ENCODE measurements at places on chromosomes 6 and 20.

DNA sequence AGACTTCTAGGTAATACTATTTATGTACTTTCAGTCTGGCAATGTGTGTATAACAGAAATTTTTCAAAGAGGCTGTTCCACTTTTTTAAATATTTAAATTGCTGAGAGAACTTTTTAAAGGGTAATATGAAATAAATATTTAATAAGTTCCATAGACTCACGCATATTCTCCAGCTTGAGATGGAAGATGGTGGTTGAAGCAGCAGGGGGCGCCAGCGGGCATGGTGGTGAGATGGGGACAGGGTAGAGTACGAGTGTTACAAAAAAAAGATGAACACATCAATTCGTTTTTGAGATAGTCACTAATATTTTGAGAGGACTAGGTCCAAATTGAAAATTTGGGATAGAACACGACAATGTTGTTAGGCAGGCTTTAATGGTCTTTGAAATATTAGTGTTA is 68.4 kb downstream of the RSPO3 start:
- no peak for DNase-seq

DNA sequence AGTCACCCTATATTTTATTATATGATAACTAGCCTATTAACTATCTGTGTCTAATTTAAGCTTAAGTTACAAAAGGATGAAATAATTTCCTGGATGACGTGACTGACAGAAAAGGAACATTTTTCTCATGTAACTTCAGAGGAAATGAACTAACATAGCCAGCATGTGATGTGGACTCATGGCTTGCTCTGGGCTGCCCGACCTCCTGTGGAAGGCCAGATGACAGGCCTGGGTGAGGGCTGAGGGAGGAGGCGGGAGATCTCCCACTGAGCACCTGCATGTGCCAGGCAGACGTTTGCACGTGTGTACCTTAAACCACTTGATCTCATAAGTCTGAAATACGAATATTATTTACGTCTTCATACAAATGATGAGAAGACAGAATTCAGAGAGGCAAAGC is 321.1 kb downstream of the SYNE1 start:
- no peak for DNase-seq

- DNase-seq: no peak
Observed at GRCh38 chr20:51570739-51571459, 28.4 kb upstream of the NFATC2 start.

DNA sequence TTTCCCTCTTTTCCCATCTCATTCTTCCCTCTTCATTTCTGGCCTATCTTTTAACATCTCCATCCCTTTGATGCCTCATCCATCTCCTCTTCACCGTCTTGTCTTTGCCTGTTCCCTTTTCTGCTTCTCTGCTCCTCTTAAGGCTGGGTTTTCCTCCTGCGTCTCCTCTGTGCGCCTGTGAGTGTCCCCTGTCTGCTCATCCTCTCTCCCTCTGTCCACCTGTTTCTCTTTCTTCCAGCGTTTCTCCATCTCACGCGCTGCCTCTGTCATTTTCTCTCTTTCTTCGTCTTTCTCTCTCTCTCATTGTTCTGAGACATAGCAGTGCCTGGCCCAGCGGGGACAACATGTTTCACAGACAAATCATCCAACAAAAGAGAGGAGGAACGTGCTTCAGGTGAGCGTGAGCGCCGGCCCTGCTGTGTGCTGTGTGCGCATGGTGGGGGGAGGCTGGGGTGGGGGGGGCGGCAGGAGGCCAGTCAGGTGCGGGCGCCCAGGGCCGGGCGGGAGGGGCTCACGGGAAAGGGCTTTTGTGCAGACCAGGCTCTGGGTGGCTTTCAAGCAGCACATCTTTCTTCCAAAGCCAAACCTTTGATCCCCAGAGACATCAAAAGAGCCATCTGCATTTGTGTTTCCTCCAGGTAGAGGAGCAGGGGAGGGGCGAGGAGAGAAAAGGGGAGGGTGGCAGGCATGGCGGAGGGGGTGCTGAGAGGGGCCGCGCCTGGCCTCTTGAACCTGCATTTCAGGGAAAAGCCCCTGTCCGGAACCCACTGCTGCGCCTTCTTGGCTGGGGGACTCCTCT is 121.3 kb downstream of the VEGFA start:
- no peak for DNase-seq

- DNase-seq: no peak
Observed at GRCh38 chr6:150813993-150814359, 51.5 kb upstream of the MTHFD1L start.

DNA sequence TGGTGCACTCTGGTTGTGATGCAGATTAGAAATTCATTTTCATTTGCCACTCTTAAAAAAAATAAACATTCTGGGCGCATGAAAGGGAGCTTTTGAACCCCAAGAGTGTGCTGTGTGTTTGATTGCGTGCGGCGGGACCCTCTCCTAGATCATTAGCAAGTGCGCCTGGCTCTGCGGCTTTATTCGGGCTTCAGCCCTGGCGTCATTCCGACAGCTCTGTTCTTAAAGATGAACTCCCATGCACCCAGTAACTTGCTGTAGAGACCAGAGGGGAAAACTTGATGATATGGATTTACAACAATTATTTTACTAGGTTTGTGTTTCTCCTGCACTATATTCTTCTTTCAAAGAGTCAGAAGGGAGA is 48.9 kb upstream of the ARMC2 start:
- DNase-seq: no peak

- no peak for DNase-seq
Observed at GRCh38 chr20:55166063-55166462, 690.7 kb downstream of the DOK5 start.

DNA sequence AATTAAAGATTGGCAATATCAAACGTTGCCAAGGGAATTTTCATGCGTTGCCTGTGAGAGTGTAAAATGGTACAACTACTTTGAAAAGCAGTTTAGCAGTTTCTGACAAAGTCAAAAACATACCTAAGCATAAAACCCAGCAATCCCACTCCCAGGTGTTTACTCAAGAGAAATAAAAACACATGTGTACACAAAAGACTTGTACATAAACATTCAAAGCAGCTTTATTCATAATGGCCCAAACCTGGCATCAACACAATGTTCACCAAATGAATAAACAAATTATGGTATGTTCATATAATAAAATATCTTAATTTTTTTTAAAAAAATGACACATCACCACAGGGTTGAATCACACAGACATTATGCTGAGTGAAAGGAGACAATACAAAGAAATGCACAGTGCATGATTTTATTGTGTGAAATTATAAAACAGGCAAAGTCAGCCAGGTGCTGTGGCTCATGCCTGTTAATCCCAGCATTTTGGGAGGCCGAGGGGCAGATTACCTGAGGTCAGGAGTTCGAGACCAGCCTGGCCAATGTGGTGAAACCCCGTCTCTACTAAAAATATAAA is 240.4 kb upstream of the MARCKS start:
- DNase-seq: no peak

GRCh38 chr6:36018339-36018738 is 6.1 kb downstream of the SLC26A8 start:
- DNase-seq: no peak

GRCh38 chr6:6724539-6725467 is 136.3 kb downstream of the LY86 start:
- peak; percentile 59 for DNase-seq

GRCh38 chr6:154352898-154353585 is 3.6 kb downstream of the IPCEF1 start:
- DNase-seq: no peak

- no peak for DNase-seq
Observed at GRCh38 chr20:50019466-50020256, 36.9 kb downstream of the SNAI1 start.

DNA sequence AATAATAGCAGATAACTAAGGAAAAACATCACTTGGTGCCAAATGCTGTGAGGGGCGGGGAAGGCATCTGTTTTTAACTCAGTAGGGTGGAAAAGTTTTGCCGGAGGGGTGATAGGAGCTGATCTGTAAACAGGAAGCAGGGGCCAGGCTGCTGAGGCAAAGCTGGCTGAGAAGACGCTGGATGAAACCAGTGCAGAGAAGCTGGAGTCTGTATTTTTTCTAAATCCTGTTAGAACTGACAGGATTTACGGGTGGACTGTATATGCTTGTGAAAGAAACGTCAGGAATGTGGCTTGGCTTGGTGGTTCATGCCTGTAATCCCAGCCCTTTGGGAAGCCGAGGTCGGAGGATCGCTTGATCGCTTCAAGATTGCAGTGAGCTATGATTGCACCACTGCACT is 5.6 kb downstream of the PCMTD2 start:
- DNase-seq: peak; percentile 78

DNA sequence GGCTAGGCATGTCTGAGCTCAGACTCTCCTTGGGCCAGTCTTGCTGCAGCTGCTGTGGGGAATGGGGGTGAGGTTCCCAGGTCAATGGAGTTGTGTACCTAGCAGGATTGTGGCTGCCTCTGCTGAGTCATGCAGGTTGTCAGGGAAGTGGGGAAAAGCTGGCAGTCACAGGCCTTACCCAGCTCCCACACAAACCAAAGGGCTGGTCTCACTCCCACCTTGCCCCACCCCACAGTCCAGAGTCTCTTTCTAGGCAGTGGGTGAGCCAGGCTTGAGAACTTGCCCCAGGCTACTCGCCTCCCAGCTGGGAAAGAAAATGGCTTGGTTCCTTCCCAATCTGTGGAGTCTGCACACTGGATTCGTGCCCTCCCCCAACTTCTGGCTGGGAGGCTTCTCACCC is 65.7 kb downstream of the SCP2D1 start:
- no peak for DNase-seq

DNA sequence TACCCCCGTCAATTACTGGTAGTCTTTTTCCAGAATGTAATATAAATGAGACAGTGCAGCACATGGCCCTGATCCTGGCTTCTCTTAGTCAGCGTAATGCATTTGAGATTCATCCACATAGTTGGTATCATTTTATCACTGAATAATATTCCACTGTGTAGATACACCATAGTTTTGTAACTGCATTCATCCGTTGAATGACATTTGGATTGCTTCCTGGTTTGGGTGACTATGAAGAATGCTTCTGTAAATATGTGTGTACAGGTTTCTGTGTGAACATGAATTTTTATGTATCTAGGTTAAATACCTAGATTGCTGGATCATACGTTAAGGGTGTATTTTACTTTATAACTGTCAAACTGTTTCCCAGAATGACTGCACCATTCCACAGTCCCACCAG is 62.6 kb upstream of the STMND1 start:
- DNase-seq: no peak

- no peak for DNase-seq
Observed at GRCh38 chr6:5990786-5991185, 15.9 kb downstream of the NRN1 start.

DNA sequence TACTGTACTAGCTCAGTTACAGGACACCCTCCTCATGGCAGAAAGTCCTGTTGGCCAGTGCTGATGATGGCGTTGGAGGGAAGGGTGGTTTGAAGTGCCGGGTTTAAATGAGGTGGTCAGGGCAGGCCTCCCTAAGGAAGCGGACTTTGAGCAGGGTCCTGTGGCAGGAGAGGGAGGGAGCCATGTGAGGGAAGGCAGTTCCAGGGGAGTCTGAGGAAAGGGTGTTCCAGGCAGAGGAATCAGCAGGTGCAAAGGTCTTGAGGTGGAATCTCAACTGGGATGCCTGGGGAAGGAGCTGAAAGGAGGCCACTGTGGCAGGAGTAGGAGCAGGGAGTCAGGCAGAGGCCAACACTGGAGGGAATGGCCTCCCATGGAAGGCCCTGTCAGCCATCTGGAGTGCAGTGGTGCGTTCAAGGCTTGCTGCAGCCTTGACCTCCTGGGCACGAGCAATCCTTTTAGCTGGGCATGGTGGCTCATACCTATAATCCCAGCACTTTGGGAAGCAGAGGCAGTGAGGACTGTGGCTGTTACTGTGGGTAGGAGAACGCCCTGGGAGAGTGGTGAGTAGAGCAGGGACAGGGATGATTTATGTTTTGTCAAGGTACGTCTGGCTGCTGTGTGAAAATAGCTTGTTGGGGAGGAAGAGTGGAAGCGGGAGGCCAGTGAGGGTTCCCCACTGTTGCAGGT is 26.2 kb downstream of the VSTM2L start:
- DNase-seq: no peak

GRCh38 chr20:542777-543368 is 717 bp downstream of the CSNK2A1 start:
- DNase-seq: no peak

DNA sequence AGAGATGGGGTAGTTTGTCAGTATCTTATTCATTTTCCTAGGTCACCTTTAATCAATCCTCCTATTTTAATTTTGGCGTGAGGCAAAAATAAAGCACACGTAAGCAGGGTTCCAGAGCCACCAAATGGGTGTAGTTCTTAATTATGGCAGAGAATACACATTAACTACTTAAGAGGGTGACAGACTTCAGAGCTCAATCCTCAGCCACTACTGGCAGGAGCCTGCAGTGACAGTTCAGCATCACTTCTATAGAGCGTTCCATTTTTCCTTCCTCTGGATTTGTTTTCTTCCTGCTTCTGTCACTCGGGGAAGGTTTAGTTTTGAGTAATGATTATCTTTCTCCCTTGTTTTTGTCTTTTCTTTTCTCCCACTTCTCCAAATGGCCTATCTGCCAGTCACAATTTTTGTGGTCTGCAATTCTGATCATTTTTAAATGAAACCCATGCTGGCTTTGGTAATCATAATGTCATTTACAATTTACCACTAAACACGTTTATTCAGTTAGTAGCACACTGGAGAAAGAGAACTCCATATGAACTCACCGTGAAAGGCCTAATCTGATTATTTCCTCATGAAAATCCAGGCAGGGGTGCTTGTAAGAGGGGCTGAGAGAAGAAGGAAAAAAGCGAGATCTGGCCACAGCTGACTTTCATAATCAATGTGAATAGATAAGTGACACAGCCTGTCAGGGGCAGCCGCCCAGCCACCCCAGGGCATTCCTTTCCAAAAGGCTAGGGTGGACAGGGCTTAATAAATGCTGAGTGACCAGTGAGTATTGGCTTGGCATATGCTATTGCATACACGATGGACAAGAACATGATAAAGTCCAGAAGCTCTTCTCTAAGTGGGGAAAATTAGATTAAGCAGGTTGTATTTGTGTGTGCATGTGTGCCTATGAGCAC is 412.1 kb downstream of the PKHD1 start:
- DNase-seq: no peak

GRCh38 chr6:53378208-53378607 is 29.5 kb upstream of the ELOVL5 start:
- DNase-seq: no peak

GRCh38 chr6:146410851-146411595 is 132.6 kb upstream of the RAB32 start:
- peak; percentile 67 for DNase-seq

DNA sequence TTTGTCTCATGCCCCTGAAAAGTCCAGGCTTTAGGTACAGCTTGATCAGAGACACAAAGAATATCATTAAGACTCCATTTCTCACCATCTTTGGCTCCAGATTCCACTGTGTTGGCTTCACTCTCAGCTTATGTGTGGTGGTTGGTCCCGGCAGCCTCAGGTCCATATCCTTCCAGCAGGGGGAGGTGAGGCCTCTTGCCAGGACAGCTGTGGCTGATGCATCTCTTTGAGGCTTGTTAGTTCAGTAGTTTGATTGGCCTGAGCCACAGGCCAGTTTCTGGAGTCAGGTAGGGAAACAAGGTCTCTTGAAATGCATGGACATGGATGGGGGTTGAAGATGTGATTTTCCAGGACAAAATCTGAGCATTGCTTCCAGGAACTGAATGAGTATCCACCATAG is 62.4 kb downstream of the JAG1 start:
- DNase-seq: peak; percentile 30

Measured in H4 (cell line).